Activated T-cell treated with anti-CD3 and anti-CD28 coated beads, Interleukin-2, amount 50 U/mL, for 1 hour (primary cell): ENCODE measurements at places on chromosomes 5 and 9.

- no peak for DNase-seq
Measured at GRCh38 chr9:126519660-126520420, 93.9 kb upstream of the LMX1B start.

GRCh38 chr5:172571413-172571812 lies 69.7 kb upstream of the NEURL1B start:
- DNase-seq = no peak

DNA sequence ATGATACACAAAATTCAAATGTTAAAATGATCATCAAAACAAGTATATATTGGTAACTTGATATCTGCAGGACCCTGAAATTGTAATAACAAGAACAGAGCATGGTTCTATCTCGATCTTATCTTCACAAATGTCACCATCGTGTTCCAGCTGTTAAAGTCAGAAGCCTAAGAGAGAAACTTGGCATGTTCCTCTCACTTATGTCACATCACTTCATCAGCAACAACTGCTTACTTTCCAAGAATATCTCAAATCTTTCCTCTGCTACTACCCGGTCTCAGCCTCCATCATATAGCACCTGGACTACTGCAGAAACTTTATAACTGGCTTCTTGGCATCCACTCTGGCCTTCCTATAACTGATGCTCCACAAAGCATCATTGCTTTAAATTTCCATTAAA lies 84.9 kb downstream of the FBN2 start:
- no peak for DNase-seq

- DNase-seq = no peak
Measured at GRCh38 chr9:109385499-109385898, 64.6 kb upstream of the EPB41L4B start.

DNA sequence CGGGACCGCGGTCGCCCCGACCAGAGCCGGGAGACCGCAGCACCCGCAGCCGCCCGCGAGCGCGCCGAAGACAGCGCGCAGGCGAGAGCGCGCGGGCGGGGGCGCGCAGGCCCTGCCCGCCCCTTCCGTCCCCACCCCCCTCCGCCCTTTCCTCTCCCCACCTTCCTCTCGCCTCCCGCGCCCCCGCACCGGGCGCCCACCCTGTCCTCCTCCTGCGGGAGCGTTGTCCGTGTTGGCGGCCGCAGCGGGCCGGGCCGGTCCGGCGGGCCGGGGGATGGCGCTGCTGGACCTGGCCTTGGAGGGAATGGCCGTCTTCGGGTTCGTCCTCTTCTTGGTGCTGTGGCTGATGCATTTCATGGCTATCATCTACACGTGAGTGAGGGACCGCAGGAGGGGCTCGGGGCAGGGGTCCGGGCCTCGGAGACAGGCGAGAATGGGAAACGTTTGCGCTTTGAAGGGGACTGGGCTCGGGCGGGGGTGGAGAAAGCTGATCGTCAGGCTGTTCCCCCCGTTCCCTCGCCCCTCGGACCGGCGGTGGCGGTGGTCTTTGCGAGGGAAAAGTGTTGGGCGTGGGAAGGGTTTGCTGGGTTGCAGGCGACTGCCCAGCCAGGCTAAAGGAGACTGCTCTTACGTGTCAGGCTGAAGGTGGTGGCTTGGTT lies 457 bp downstream of the UGCG start:
- no peak for DNase-seq

- DNase-seq = no peak
Measured at GRCh38 chr5:14241141-14241540, 98.0 kb downstream of the TRIO start.

- no peak for DNase-seq
Measured at GRCh38 chr5:118405650-118406061, 582.7 kb downstream of the DTWD2 start.

DNA sequence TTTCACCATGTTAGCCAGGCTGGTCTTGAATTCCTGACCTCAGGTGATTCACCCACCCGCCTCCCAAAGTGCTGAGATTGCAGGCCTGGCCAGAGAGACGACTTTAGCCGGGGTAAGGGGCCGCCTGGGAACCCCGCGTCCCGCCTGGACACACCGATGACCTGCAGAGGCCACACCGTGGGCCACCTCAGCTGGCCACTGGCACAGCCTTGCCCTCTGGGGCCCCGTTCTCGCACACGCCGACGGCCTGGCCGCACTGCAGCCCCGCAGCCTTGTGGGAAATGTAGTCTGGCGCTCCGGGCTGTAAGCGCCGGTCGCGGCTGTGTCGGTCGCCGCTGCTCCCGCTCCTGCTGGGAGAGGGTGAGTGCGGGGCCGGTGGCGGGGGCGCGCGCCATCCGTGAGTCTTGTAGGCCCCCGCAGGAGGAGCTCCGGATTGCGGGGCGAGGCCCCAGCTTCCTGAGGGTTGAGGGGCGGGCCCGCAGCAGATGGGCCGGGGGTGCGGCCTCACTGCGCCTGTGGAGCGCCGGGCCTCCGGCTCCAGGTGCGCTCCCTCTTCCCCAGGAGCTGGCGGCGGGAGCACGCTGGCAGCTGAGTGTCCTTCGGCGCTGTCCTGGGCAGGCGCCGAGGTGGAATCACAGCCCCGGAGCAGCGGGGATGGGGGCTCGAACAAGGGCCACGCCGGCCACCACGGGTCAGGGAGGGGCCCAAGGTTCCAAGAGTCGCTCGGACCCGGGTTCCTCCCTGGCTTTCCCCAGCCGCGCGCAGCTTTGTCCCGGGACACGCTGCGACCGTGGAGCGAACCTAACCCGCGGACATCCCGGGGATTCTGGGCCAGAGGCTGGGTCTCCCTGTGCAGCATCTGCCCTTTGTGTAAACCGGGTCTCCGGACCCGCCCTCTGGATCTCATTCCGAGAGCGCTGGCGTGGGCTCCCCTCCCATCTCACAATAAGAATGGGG lies at the start of gene ZFP2:
ZFP2 (plus strand) TSS at position 299 of the 957 bp plus-strand sequence. CDS start 35,401 bp downstream, outside the sequence.
- DNase-seq = peak; percentile 34

DNA sequence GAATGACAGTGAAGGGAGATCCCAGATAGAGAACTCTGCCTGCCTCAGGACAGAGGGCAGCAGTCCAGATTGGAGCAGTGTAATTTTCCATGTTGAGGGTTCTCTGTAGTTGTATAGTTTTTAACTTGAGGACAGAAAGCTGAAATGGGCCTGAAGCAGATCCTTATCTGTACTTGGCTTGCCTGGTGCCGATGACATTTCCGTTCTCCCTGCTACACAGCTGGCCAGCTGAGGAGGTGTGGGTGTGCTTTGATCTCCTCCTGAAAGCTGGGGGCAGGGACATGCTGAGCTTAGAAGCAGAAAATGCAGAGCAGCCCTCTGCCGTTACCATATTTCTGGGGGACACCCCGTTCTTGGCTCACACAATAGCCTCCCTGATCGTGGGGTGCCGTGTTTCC lies 10.5 kb downstream of the GLRX start:
- no peak for DNase-seq

GRCh38 chr5:142698447-142699183 lies 12.7 kb upstream of the FGF1 start:
- no peak for DNase-seq

GRCh38 chr5:11128021-11128420 lies 367.0 kb upstream of the DAP start:
- DNase-seq = no peak

DNA sequence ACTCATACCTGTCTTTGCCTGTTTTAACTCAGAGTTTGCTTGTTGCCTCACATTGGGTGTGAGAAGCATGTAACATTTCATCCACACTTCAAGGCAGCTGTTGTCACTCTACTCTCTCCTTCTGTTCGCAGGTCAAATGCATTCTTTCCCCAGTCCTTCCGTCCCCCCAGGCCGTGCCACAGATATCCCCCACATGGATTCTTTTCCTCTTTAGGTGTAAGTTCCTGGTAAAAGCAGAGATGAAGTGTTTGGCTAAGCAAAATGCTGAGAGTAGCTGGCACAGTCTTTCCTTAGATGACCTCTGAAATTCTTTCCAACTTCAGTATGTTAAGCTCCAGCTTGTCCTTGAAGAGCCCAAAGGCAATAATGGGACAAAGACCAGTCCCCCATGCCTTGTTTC lies 328.2 kb downstream of the SLIT3 start:
- no peak for DNase-seq

- no peak for DNase-seq
Measured at GRCh38 chr9:12775679-12776512, 1.1 kb downstream of the LURAP1L start.

- DNase-seq = no peak
Measured at GRCh38 chr5:150422075-150422474, 9.4 kb upstream of the CD74 start.

DNA sequence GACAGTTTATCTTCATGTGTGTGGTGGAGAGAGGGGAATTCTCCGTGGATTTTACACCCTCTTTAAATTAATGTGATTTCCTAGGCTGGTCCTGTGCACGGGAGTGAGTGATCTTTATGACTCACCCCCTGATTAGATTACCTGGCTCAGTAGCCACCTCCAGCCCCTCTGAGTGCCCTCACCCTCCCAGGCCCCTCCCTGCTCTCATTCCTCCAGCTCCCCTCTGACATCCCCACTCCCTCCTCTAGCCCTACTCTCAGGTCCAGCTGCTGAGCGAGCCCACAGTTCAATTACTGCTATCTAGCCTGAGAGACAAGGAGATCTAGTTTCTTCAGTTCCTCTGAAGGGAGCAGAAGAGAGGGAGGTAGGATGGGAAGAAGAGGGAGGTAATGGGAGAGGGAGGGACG lies 61.8 kb upstream of the ARAP3 start:
- DNase-seq = no peak

DNA sequence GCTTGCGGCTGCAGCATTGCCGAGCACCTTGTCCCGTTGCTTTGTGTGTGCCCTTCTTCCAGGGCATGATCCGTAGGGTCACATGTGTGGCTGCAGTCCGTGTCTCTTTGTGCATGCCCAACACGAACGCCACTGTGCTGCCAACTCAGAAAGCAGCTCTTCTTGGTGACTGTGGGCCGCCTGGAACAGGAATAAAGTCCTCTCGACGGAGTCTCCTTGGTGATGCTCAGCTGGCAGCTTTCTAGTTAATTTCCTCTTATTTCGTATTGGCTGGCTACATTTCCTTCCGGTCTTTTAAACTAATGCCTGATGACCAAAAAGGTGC lies 5.8 kb downstream of the EXOC3 start:
- DNase-seq = no peak

GRCh38 chr5:138138949-138139780 lies at the start of gene NME5:
NME5 (minus strand) TSS chr5:138139428; CDS start chr5:138138780, 648 bp downstream.
- DNase-seq = no peak

GRCh38 chr5:53237876-53238275 lies 128.3 kb upstream of the MOCS2 start:
- DNase-seq = no peak
